ENCODE measurements at places on chromosomes 2 and 18. TPM values are rescaled to one million over a fixed set of nuclear protein-coding genes. Genes with fewer than 3 reads are reported as not detected.

The ADAM23 gene
- 64.8 TPM for total RNA-seq

The PASK gene
- total RNA-seq, result 1.2 TPM

The CRYBA2 gene
- not detected for total RNA-seq

The COL4A3 gene
- 1.2 TPM for total RNA-seq

The YES1 gene
- 19.3 TPM for total RNA-seq

The IL1F10 gene
- total RNA-seq, result not detected

The TUBA3E gene
- 3.9 TPM for total RNA-seq

The MYO5B gene
- 0.87 TPM for total RNA-seq

DNA sequence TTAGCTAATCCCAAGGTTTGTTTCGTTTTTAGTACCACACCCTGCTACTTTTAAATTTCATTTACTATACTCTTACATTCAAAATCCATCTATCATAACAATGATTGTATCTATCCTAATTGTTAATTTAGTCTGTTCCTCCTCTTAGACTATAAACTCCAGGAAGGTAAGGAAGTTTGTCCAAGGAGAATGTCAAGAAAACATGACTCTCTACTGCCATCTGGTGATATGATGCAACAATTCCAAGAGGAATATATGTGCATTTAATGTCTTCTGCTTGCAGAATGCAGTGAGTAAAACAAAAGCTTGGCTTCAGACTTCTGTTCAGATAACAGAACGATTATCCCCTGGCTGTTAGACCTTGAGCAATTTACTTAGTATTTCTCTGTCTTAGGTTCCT, 1267.1 kb downstream of the LRP1B start:
- H3K27me3 ChIP-seq, result no peaks in the 10 kb centered on the region
- H3K4me1 ChIP-seq, result no peaks in the 10 kb centered on the region
- H3K4me3 ChIP-seq, result no peak overlapping the region
- DNase-seq, result no peak

DNA sequence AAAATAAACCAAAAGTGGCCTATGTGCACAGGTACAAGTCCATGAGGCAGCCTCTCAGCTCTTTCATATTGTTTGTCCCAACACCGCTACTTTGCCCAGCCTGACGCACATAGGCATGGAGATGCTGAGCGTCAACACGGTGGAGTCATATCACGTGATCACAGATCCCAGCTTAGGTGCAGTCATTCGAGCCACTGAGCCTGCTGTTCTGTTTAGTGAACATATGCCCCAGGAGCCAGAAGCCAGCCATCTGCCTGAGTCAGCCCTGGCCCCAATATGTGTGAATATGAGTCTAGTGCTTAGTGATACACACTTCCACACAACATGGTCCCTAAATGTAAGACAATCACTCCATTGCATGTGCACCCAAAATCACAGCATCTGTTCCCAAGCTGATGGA, 88.2 kb upstream of the LCLAT1 start:
- no peaks in the 10 kb centered on the region for H3K27me3 ChIP-seq
- no peak overlapping the region for H3K4me3 ChIP-seq
- DNase-seq, result no peak
- peaks cover 58% of the 10 kb centered on the region for H3K4me1 ChIP-seq
- peak overlapping the region; percentile 80 for H3K27ac ChIP-seq
- no peaks in the 10 kb centered on the region for H3K36me3 ChIP-seq

- H3K27ac ChIP-seq, result no peak overlapping the region
- H3K4me3 ChIP-seq, result no peak overlapping the region
- peaks cover 4% of the 10 kb centered on the region for H3K4me1 ChIP-seq
- no peaks in the 10 kb centered on the region for H3K27me3 ChIP-seq
These were observed 53.3 kb upstream of the TFCP2L1 start for GRCh38 chr2:121338281-121338680.

- no peak for DNase-seq
- H3K27me3 ChIP-seq, result no peaks in the 10 kb centered on the region
- no peak overlapping the region for H3K27ac ChIP-seq
- H3K4me3 ChIP-seq, result no peak overlapping the region
- no peaks in the 10 kb centered on the region for H3K4me1 ChIP-seq
These were observed 343.1 kb downstream of the CBLN2 start for GRCh38 chr18:72201032-72201431.

GRCh38 chr2:26591619-26592505, 49.3 kb downstream of the CIB4 start:
- H3K27me3 ChIP-seq, result peaks cover 34% of the 10 kb centered on the region
- H3K27ac ChIP-seq, result no peak overlapping the region

- H3K27me3 ChIP-seq, result no peaks in the 10 kb centered on the region
- no peaks in the 10 kb centered on the region for H3K4me1 ChIP-seq
- no peaks in the 10 kb centered on the region for H3K36me3 ChIP-seq
These were observed 320.7 kb downstream of the MTX2 start for GRCh38 chr2:176589825-176590440.

DNA sequence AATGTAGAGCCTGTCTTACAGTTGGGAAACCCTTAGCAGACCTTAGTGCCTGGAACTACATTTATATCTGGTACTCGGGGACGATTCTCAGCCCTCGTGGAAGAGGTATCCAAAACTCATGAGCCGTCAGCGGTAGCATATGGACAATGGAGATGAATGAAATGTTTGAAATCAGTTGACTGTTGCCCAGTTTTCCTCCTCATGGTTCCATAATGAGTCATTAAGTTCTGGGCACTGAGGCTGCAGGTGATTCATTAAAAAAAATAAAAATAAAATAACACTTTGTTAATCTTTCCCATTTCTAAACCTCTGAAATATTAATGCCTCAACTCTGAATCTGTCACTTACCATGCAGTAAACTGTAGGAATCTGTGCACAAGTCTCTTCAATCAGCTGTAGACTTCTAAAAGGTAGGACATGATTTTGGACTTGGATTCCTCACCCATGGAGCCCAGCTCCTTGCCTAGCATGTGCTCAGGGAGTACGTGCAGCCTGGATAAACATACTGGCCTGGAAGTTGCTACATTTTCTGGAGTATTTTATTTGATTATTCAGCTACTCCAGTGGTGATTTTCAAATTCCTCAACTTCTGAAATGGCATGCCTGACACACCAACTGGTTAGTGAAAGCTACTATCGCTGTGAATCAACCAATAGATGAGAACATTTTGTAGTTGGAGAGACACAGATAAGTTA, 979.2 kb downstream of the CNTNAP5 start:
- H3K4me1 ChIP-seq, result no peaks in the 10 kb centered on the region
- no peak for DNase-seq
- H3K36me3 ChIP-seq, result no peaks in the 10 kb centered on the region
- no peak overlapping the region for H3K27ac ChIP-seq
- H3K4me3 ChIP-seq, result no peak overlapping the region
- H3K27me3 ChIP-seq, result no peaks in the 10 kb centered on the region

- H3K36me3 ChIP-seq, result no peaks in the 10 kb centered on the region
- peaks cover 25% of the 10 kb centered on the region for H3K4me1 ChIP-seq
These were observed 29.1 kb downstream of the FAM178B start for GRCh38 chr2:96957244-96957643.

DNA sequence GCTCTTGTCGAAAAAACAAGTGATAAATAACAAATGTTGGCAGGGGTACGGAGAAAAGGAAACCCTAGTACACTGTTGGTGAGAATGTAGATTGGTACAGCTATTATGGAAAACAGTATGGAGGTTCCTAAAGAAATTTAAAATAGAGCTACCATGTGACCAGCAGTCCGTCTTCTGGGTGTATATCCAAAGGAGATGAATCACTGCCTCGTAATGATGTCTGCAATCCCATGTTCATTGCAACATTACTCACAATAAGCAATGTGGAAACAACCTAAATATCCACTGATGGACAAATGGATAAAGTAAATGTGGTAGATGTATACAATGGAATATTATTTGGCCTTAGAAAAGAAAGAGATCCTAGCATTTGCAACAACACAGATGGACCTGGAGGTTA, 50.6 kb downstream of the SLC16A14 start:
- no peak for DNase-seq
- H3K27me3 ChIP-seq, result no peaks in the 10 kb centered on the region
- H3K4me3 ChIP-seq, result no peak overlapping the region
- no peak overlapping the region for H3K27ac ChIP-seq

DNA sequence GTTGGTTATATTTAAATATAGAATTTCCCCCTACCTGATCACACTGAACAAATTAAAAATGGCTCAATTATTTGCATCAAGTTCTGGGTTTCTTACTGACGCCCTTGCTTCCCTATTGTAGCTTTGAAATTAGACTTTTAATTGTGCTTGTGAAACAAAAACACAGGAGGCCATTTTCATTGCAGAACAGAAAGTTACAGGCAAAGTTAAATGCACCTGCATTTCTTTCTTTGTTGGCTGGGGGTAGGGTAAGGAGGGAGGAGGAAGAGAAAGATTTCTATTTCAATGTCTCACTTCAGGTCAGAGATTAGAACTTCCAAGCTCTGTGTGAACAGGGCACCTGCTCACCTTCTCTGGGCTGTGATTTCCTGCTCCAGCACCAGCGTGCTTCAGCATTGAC, 199.6 kb downstream of the BCL11A start:
- H3K27me3 ChIP-seq, result no peaks in the 10 kb centered on the region
- no peaks in the 10 kb centered on the region for H3K4me1 ChIP-seq
- no peak for DNase-seq
- no peaks in the 10 kb centered on the region for H3K36me3 ChIP-seq
- no peak overlapping the region for H3K27ac ChIP-seq

DNA sequence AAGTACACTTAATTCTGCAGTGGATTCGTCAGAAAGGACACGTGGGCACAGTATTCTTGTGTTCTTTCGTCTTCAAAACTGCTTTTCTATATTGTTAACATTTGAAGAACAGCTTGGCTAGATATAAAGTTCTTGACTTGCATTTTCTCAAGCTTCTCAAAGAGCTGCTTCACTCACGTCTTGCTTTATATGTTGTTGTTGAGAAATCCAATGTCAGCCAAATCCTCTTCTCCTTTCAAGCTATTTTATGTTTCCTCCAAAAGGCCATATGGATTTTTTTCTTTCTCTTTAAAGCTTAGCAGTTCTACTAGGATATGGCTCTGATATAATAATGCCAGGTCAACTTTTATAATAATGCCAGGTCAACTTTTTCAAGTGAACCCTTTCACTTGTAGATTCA, 65.5 kb upstream of the CYP1B1 start:
- no peaks in the 10 kb centered on the region for H3K27me3 ChIP-seq
- no peaks in the 10 kb centered on the region for H3K36me3 ChIP-seq
- no peak overlapping the region for H3K27ac ChIP-seq
- no peak overlapping the region for H3K4me3 ChIP-seq
- DNase-seq, result no peak

DNA sequence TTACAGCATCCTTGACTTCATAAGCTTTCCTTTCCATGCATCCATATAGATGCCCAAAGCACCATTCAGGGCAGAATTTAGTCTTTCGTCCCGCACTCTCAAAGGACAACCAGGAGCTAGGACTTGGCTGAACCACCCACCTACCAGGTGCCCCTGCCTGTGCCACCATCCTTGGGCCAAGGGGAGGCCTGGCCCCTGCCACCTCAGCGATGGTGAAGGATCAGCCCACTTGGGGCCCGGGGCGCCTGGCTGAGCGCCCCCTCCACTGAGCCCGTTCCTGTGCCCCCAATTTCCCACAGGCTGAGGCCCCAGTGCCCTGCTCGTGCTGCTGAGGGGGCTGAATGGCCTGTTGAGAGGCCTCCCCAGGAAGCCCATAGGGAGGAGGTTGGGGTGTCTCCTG, 33.3 kb upstream of the ALPP start:
- no peaks in the 10 kb centered on the region for H3K36me3 ChIP-seq
- H3K27ac ChIP-seq, result no peak overlapping the region
- H3K4me3 ChIP-seq, result no peak overlapping the region
- no peaks in the 10 kb centered on the region for H3K4me1 ChIP-seq
- peaks cover 14% of the 10 kb centered on the region for H3K27me3 ChIP-seq

- peaks cover 9% of the 10 kb centered on the region for H3K4me1 ChIP-seq
- no peaks in the 10 kb centered on the region for H3K27me3 ChIP-seq
- DNase-seq, result no peak
- H3K4me3 ChIP-seq, result no peak overlapping the region
These were observed 37.9 kb upstream of the PPP1CB start for GRCh38 chr2:28713577-28714298.

DNA sequence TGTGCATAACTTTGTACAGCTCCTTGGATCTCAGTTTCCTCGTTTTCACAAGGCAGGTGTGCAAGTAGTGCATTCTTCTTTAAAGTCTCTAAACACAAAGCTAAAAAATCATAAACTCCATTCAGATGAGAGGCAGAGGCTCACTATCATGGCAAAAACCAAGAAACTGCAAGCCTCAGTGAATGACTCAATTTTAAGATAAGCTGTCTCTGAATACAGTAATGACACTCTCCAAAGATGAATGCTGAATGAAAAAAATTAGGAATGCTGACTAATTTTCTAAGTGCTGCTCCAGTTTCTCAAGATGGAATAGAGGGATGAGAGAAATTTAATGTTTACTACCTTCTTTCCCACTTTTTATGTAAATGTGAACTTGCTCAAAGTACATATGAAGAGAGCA, 17.2 kb downstream of the B4GALT6 start:
- H3K36me3 ChIP-seq, result no peaks in the 10 kb centered on the region
- no peak for DNase-seq
- H3K27ac ChIP-seq, result no peak overlapping the region
- no peaks in the 10 kb centered on the region for H3K27me3 ChIP-seq
- no peak overlapping the region for H3K4me3 ChIP-seq
